ENCODE measurements at places on chromosomes 5 and 9.

- DNase-seq: no peak
Observed at GRCh38 chr5:103098993-103099392, 20.9 kb downstream of the GIN1 start.

DNA sequence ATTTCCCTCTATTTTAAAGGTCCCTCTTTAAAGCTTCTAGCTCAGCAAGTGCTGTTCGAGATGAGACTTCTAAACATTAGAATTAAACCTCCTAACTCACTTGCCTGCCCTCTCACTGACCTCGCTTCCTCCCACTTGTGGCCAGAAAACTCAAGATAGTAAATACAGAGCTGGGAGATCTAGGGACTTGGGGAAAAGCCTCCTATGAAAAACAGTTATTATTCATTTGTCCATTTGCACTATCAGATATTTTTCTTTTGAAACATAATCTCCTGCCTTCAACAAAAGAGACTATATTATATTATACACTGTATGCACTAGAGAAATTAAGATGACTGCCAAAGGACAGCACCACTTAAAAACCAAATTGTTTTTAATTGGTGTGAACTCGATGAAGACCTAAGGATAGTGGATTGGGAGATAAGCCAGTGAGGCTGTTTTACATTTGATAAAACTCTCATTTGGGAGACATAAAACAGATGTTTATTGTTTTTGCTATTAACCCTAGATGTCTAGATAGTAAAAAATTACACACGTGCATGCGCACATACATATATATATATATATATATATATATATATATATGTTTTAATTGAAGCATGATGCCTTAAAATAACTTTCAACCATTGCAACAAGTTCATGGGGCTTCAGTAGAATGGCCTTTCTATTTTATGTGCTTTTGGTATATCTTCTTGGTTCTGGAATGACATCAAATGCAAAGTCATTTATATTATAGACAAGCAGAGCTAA, 229.4 kb downstream of the ADAMTSL1 start:
- DNase-seq: no peak

DNA sequence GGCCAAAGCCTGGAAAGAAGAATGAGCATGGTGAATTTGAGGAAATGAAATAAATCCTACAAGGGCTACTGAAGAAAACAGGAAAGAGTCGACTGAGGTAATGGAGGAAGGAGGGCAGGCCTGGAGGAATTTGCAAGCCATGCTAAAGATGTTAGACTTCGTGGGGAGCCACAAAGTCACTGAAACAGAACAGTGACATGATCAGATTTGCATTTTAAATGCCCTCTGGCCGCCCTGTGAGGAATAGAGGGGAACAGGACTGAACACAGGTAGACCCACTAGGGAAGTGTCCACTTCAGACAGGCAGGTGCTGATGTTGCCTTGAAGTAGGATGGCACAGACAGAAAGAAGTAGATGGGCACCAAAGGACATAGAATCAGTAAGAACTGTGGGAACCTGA, 42.8 kb upstream of the RLN1 start:
- no peak for DNase-seq

- DNase-seq: no peak
Observed at GRCh38 chr9:135828656-135829055, 78.7 kb downstream of the CAMSAP1 start.

DNA sequence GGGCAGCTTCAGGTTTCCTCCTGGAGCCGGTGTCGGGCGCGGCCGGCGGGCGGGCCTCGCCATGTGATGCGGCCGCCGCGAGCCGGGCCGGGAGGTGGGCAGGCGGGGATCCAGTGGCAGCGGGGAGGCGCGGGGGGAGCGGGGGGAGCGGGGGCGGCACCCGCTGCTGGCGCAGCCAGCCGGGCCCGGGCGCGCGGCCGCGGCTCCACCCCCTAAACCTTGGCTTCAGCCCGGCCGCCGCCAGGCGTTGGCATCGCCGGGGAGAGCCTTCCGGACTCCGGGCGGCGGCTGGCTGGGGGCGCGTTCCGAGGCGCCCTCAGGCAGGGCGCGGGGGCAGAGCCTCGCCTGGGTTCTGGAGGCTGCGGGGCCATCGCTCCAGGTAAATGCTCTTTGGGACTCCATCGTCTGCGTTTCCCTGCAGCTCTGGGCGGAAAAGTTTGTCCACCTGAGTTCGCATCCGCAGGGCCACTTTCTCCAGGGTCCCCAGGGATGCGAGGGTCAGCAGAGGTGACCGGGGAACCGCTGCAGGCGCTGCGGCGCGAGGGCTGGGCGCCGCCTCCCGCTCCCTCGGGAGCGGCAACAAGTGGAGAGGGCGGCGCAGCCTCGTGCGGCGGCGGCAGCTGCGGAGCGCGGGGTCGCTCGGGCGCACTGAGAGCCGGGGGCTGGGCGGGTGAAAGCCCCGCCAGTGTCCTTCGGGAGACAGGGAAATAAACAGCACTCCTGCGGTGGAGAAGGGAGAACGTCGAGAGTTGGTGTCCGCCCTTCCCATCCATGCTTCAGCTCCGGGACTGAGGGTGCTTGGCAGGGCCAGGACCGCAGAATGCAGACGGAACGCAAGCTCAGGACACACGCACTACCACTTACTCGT, at the start of gene ARHGEF28:
Gene ARHGEF28 (plus strand): TSS at position 253 of the 868 bp plus-strand sequence. CDS start 58,656 bp downstream, outside the sequence.
- peak; percentile 76 for DNase-seq

GRCh38 chr9:82720515-82720914, 342.4 kb downstream of the RASEF start:
- no peak for DNase-seq

DNA sequence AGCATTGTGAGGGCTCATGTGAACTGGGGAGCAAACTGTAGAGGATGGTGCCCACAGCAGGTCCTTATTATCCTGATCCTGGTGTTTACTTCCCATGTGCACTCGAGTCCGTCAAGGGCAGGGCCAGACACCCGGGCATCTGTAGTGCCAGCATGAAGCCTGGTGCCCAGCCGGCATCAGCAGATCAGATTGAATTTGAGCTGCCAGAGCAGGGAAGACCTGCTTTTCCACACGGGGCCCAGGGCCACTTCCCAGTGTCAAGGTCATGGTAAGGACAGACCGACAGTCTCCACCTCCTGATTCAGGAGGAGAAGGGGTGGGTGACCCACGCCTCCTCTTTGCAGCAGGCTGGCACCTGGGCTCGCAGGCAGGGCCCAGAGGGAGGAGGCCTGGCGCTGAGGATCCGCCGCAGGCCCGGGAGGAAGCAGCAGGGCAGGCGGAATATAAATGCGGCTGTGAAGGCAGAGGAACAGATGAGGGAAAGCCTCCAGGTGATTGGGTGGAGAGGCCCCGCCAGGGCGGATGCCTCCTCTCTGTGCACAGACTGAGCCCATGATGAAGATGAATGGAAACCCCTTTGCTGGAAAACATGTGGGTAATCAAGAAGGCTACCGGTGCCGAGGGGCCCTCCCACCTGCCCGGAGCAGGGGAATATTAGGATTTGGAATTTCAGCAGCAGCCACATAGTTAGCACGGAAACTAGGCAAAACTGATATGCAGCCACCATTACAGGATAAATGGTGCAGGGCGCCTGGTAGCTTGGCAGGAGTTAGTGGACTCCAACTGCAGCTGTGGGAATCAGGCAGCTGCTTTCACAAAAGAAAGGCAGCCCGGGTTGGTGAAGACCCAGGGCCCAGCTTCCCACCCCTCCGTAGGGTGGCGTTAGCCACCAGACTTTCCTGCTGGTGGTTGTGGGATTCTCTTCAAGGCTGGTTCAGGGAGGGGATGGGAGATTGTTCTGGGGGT, 114.9 kb downstream of the GAPVD1 start:
- no peak for DNase-seq

- no peak for DNase-seq
Observed at GRCh38 chr9:37033141-37033540, 927 bp downstream of the PAX5 start.

DNA sequence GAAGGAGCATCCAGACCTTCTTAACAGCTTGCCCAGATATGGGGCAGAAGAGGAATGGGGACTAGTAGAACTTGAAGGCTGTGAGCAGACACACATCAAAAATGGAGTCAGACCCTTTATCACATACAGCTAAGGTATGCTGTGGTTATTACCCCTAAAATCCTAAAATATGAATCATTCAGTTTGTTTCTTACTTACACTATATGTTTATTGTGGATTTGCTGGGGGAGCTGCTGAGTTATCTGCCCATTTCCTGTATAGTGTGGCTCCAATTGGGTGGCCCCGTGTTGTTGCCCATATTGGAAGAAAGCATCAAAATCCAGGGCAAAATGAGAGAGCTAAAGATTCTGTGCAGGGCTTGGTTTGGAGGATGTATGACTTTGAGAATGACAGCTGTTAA, 56.9 kb downstream of the AP3S1 start:
- no peak for DNase-seq

DNA sequence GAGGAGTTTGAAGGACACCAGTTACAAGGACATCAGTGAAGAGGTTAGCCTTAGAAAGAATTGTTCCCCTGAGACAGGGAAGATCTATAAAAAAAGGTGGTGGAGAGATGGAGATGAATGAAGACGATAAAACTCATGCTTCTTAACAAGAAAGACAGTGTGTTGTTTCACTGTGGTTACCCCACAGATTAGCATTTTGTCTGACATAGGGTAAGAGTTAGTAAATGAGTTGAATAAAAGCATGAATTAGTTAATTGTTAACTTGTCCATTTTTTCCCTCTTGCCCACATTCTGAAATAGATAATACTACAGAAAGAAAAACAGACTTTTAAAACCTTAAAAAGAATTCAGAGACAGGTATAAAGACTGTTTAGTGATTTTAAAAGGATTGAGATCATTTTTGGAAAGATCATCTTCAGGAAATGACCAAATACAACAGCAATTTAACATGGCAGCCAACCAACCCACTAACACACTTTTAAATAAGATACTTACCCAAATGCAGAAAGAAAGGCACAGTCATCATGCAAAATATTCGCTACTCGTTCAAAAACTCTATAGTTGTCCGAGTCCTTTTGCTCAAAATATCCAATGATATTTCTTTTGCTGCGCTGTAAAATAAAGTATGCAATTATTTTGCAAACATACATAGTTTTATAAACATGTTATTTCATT, 78.5 kb downstream of the ERP44 start:
- no peak for DNase-seq

- no peak for DNase-seq
Observed at GRCh38 chr5:160380041-160380440, 9.6 kb upstream of the C1QTNF2 start.

DNA sequence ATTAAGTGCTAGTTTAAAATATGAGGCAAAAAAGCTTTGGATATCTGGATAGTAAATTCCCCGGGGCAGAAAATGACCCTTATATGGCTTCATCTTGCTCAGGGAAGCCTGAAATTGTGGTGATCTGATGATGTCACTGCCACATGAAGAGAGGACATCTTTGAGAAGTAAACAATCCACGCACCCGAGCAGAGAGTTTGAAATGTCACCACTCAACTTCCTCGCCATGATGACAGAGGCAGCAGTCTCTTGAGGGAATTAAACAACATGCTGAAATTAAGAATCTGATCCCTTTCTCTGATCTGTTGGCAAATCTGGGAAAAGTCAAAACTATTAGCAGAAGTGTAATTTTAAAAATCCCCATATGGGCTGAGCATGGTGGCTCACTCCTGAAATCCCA, 110.0 kb downstream of the TLE1 start:
- no peak for DNase-seq

- no peak for DNase-seq
Observed at GRCh38 chr9:135602789-135603481, 36.4 kb downstream of the GLT6D1 start.

GRCh38 chr5:43192558-43193180, 644 bp downstream of the NIM1K start:
- DNase-seq: no peak

DNA sequence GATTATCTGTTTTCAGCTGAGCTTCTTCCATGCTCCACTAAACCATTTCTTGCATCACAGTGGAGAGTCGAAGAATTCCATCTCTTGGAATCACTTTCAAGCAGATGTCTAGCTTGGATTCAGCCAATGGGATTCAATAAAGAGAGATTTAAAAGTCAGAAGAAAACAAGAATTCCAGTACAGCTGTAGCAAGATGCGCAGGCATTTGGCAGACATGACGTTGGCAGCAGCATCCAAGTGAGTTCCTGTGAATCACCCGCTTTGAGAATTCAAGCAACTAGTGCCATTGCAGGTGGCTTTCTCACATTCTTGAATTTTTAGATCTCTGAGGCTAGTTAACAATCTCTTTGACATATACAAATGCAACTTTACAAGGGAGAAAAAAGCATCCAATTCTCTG, 467.0 kb downstream of the CDH10 start:
- no peak for DNase-seq

GRCh38 chr9:88746743-88747398, 211.9 kb downstream of the NXNL2 start:
- no peak for DNase-seq

DNA sequence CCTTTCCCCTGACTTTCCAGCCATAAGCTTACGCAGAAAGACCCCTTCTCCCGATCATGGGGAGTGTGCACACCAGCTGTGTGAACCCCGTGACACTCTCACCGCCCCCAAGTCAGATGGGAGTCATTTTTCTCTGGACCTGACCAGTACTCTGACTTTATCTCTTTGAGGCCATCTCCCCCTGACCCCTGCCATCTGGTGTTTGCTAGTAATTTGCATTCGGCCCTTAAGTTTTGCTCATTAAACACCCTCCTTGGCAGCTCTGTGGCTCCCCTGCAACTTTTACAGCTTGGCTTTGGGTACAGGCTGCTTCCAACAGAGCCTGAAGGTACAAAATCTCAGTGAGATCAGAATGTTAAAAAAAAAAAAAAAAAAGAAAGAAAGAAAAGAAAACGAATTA, 43.9 kb downstream of the PDZD2 start:
- no peak for DNase-seq

GRCh38 chr5:176660860-176661641, 13.8 kb downstream of the TSPAN17 start:
- peak; percentile 34 for DNase-seq

- DNase-seq: no peak
Observed at GRCh38 chr5:176790941-176791340, 19.4 kb upstream of the UNC5A start.

DNA sequence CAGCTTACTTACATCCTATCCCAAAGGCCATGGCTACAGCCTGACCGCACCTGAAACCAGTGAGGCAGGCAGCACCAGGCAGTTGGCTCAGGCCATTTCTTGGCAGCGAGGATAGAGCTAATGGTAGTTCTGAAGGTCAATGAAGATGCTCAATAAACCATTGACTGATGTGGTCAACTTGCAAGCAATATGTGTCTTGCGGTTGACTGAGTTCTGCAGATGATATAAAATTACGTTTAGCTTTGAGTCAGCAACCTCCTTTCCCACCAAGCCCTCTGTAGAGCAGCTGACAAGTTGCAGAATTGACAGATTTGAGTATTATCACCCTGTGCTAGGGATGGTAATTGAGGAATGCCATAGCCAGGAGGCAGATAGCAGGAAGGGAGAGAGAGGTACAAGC, 189.0 kb upstream of the PUM3 start:
- DNase-seq: no peak

GRCh38 chr5:142959683-142960657, 189.8 kb downstream of the ARHGAP26 start:
- no peak for DNase-seq

- DNase-seq: no peak
Observed at GRCh38 chr5:106962464-106963230, 708.1 kb downstream of the EFNA5 start.

DNA sequence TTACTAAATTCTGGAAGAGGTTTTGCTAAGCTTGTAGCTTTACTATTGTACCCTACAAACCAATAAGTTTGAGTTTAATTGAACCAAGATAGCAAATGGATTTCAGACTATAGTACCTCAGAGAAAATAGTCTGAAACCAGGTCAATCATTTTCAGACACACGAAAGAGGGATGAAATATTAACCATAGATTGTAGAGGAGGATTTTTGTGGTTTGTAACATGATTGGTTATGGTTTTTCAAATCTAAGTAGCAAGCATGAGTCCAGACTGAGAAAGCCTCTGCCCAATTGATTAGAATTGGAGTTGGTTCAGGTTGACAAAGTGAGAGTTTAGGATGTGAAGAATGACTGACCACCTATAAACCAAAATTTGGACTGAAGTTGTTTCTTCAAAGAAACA, 562.7 kb upstream of the DMAC1 start:
- DNase-seq: no peak
